ENCODE measurements at places on chromosomes 6 and 20.

- no peak for DNase-seq
These were observed 257.6 kb downstream of the NRN1 start for GRCh38 chr6:5749016-5749650.

GRCh38 chr6:36666826-36667591 is 11.5 kb upstream of the CDKN1A start:
- DNase-seq = no peak

DNA sequence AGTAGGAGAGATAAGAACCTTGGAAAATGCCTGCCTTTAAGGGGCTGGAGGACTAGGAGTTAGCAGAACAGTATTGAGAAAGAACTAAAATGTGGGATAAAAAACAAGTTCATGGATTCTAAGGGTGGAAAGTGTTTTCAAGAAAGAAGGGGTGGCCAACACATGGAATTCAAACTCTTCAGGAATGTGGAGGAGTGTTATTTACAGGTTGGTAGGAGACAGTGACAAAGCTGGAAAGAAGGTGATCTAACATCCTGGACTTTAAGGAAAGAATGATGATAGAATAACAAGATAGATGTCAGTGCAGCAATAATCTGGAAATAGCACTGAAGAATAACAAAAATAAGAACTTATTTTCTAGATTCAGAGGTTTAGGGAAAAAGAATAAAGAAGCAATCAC is 54.0 kb upstream of the TNFRSF21 start:
- DNase-seq = no peak

GRCh38 chr6:122984393-122984792 is 11.6 kb upstream of the CLVS2 start:
- no peak for DNase-seq

DNA sequence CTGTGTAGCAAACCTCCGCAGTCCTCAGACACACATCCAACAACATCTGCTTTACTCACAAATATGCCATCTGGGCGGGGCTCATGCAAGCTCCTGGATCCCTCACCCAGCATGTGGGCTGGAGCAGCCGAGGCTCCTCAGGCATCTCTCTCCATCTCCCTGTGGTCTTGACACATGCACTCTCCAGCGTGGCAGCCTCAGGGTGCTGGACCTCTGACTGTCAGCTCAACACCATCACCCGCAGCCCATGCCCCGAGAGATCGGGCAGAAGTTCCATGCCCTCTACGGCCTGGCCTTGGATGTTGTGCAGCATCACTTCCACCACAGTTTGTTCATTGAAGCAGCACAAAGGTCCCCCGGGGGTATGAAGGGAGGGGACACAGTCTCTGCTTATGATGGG is 32.6 kb upstream of the CD93 start:
- no peak for DNase-seq

GRCh38 chr6:16760516-16761470 is at the start of gene ATXN1:
ATXN1 (minus strand) TSS chr6:16761460.
- DNase-seq = peak; percentile 38

- no peak for DNase-seq
These were observed 64.9 kb upstream of the CITED2 start for GRCh38 chr6:139439349-139439748.

GRCh38 chr6:16135066-16135465 is 6.2 kb downstream of the MYLIP start:
- DNase-seq = no peak

DNA sequence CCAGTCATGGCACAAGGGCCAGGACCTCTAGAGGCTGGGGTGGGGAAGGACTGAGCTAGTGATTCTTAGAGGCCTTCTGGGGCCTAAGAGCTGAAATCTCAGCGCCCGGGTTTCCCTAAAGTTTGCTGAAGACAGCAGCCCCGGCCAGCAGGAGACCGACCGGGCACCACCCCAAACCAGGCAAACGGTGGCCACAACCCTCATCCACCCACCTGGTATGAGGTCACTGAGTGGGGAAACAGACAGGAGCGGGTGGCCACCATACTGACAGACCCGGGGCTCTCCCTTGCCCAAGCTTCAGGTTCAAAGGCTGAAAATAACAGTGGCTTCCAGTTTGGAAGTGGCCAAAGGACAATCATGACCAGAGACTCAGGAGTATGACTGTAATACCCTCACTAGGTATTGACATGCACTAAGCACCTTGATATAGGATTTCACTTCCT is 35.0 kb upstream of the ID1 start:
- no peak for DNase-seq

- no peak for DNase-seq
These were observed 93.2 kb downstream of the DLGAP4 start for GRCh38 chr20:36399147-36399968.

DNA sequence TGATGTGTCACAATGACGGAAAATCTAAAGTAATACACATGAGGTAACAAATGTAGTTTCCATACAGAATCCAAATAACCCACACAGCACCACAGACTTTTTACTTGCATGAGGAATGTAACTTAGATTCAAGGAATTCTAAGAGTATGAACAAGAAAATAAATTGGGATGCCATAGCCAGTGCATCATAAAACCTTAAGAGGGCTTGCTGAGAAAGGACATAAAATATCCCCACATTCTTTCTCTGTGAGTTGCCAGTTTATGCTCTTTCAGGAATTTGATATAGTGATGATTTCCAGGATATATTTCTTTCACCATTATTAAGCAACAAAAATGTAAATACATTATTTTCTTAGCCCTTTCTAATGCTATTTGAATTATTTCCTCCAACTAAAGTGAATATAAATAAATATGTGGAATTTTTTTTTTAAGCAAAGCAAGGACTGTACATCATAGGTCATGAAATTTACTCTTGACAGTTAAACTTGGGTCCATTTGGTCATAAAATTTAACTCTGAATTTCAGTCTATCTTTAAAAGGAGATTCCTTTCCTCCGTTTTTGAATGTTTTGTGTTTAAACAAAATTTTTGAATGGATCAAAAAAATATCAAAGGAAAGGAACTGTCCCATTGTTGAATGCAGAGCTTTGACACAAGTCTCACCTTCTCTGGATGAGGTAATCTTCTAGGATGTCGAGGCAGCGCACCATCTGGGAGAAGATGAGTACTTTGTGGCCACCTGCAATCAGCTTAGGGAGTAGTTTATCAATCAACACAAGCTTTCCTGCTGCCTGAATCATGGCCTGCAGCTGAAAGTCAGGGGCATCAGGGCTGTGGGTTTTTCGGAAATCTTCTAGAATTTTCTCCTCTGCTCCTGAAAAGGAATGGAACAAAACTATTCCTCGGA is 116.3 kb upstream of the EMILIN3 start:
- DNase-seq = no peak

DNA sequence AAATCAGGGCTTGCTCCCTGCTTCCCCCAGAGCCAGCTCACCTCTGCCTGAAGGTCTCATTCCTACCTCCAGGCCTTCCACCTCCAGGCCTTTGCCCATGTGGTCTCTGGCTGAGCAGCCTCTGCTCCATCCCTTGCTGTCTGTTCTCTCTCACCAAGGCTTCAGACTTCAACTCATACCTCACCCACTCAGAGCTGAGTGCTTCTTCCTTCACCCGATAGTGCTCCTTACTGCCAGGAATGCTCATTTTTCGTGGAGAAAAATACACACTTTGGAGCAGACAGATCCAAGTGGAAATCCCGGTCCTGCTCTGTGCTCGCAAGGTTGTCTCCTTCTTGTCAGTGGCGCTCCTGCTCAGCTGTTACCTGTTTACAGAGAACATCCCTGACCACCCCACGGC is 7.0 kb upstream of the CDH22 start:
- DNase-seq = no peak

DNA sequence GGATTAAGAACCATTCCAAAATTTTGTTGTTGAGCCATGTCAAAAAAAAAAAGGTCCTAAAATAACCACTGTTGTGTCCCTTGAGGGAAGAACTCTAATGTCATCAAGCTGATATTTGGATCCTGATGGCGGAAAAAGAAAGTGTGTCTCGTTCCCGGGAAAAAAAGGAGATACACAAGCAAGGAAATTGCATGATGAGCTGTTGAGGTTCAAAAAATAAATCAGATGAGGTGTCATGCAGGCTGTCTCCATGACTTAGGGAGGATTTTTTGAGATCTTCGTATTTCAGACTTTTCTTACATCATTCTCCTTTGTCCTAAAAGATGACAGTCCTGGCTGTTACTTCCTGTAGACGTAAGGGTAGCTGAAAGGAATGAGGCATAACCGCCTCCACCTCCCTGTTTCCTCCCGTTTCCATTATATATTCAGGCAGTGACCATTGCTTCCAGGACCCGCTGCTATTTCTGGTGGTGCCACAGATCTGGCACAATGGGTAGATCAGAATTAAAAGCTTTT is 117.3 kb upstream of the TNFAIP3 start:
- no peak for DNase-seq

All from activated gamma-delta T cell treated with anti-CD3 and anti-CD28 coated beads, Interleukin-2, amount 50 U/mL, for 16 hours (primary cell).